ENCODE measurements at places on chromosomes 2 and 18. TPM values are rescaled to one million over a fixed set of nuclear protein-coding genes. Genes with fewer than 3 reads are reported as not detected.

DNA sequence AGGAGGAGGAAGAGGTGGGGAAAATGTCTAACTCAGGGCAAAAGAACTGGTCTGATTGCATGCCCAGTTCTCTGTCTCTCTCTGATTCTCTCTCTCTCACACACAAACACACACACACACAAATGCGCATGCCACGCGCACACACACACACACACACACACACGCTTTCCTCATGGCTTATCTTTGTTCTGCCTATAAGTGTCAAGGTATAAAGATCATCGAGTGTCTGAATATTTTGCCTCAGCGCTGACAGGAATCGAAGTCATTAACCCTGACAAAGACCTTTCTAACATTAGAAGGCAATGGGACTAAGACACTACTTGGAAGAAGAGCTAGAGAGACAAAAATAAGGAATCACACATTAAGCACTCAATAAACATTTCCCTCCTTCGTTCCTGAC is 497.1 kb upstream of the KLHL29 start:
- H3K27me3 ChIP-seq, result no peaks in the 10 kb centered on the region
- no peaks in the 10 kb centered on the region for H3K36me3 ChIP-seq
- no peak for DNase-seq
- H3K4me1 ChIP-seq, result no peaks in the 10 kb centered on the region

DNA sequence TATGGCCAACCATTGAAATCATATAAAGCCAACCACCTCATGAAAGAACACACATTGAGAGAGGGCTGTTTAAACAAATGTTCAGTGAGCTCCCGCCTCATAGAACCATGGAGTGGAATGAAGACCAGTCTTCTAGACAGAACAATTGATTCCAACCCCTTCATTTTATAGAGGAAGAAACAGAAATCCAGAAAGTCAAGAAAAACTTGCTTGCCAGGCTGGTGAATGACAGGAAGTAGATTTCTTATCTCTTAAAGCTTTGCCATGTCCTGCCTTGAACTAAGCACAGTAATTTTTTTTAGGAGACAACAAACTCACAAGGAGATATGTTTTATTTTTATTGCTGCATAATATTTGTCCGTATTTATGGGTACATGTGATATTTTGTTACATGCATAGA is 16.5 kb upstream of the NRP2 start:
- H3K36me3 ChIP-seq, result no peaks in the 10 kb centered on the region
- DNase-seq, result no peak
- H3K27me3 ChIP-seq, result no peaks in the 10 kb centered on the region
- H3K4me1 ChIP-seq, result no peaks in the 10 kb centered on the region
- no peak overlapping the region for H3K27ac ChIP-seq
- no peak overlapping the region for H3K4me3 ChIP-seq

DNA sequence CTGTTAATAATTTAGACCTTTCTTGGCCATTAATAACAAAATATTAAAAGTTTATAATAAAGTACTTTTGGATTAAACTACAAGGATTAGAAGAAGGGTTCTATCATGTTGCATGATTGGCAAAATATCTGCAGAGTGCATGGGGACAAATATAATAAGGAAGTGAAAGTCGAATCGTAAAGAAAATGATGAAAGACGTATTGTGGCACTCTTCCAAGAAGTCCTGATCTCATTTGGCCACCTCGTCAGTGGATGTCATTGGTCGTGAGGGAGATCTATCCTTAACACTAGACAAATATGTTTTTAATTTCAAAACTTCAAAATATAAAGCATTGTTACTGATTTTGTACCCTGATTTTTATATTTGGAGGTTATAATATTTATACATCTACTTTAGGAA is 197.7 kb upstream of the STON1 start:
- no peaks in the 10 kb centered on the region for H3K4me1 ChIP-seq
- H3K27me3 ChIP-seq, result no peaks in the 10 kb centered on the region
- H3K4me3 ChIP-seq, result no peak overlapping the region
- H3K36me3 ChIP-seq, result no peaks in the 10 kb centered on the region
- DNase-seq, result no peak

GRCh38 chr2:228458364-228458763 is 276.9 kb upstream of the SPHKAP start:
- no peaks in the 10 kb centered on the region for H3K4me1 ChIP-seq
- no peak overlapping the region for H3K27ac ChIP-seq
- no peak for DNase-seq
- H3K4me3 ChIP-seq, result no peak overlapping the region

DNA sequence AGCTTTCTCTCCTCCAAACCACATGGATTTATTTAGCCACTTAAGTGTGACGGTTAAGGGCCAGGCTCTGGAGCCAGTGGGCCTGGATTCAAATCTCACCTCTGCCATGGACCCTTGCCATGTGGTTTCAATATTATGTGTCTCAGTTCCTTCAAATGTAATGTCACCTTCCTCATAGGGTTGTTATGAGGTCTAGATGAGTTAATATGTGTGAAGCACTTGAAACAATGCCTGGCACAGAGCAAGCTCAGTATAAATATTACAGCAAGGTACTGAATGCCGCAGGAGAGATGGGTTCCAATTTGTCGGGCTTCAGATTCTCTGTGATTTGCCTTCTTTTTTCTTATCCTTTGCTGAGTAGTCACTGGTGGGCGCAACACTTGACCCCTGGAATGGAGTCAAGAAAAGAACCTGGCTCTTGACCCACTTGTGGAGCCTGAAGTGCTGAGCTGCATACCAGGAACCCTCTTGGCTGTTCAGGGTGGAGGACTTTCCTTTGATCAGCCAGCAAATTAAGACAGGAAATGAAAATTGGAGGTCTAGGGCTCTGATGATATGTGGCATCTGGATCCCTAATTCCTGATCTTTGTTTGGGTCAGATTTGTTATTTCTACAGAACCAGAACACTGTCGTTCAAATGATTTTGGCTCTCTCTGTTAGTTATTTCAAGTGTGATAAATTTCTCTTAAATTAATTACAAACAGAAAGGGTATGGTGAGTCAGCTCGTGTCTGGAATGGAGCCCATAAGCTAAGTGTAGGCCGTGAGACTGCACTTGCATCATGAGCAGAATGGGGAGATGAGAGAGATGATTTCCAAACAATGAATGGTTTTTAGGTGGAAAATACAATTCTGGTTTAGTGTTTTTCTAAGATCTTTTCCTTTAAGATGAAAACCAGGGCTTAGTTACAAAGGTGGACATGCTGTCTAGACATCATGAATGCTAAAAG is 293.0 kb downstream of the KCNS3 start:
- H3K27ac ChIP-seq, result no peak overlapping the region
- H3K36me3 ChIP-seq, result no peaks in the 10 kb centered on the region
- no peak overlapping the region for H3K4me3 ChIP-seq
- no peaks in the 10 kb centered on the region for H3K4me1 ChIP-seq
- no peaks in the 10 kb centered on the region for H3K27me3 ChIP-seq

DNA sequence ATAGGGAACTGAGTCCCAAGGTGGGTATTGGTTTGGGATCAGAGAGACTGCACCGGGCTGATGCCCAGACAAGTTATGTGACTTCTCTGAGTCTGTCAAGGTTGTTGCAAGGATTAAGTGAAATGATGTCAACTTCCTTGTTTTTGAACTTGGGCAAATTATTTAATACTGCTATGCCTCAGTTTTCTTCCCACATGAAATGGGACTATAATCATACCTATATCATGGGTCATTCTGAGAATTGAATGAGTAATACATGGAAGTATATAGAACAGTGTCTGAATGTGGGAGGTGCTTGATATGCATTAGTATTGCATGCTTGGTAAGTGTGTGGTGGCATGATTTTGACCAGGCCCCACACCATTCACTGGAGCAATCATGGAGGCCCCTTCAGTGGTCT is 99.0 kb downstream of the PRKCE start:
- DNase-seq, result no peak
- no peak overlapping the region for H3K4me3 ChIP-seq
- no peaks in the 10 kb centered on the region for H3K27me3 ChIP-seq

DNA sequence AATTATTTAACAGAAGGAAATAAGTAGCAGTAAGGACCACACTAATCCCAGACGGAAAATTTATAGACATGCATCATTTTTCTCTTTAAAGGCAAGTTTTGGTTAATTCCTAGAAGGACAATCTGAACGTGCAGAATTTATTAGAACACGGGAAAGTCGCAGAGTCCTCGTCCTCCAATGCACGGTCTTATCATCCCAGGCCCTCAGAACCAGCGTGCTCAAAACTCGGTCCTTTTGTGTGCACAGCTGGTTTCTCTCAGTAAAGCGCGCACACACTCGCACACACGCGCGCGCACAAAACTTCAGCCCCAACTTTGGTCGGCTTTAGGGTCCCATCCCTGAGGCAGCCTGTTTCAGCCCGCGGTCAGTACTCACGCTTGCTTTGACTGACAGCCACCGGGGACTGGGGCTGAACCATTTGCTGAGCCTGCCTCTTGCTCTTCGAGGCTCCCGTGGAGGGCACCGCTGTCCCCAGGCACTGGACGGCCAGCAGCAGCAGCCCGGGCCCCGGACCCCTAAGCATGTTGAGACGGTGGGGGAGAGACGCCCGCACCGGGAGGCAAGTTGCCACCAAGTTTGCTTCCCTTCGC is 493 bp downstream of the FN1 start:
- H3K27me3 ChIP-seq, result no peaks in the 10 kb centered on the region
- no peak overlapping the region for H3K27ac ChIP-seq
- H3K4me1 ChIP-seq, result no peaks in the 10 kb centered on the region

HOXD1 gene
- total RNA-seq, result 0.14 TPM

GRCh38 chr2:42009657-42010580 is 37.9 kb upstream of the PKDCC start:
- H3K27ac ChIP-seq, result no peak overlapping the region
- no peaks in the 10 kb centered on the region for H3K27me3 ChIP-seq
- H3K4me3 ChIP-seq, result no peak overlapping the region
- no peaks in the 10 kb centered on the region for H3K4me1 ChIP-seq
- no peaks in the 10 kb centered on the region for H3K36me3 ChIP-seq

- no peak overlapping the region for H3K27ac ChIP-seq
- no peaks in the 10 kb centered on the region for H3K4me1 ChIP-seq
- no peaks in the 10 kb centered on the region for H3K27me3 ChIP-seq
Observed at GRCh38 chr2:219644801-219645480, 17.5 kb downstream of the SLC4A3 start.
